ENCODE measurements at places on chromosomes 3 and 15. TPM values are rescaled to one million over a fixed set of nuclear protein-coding genes. Genes with fewer than 3 reads are reported as not detected.
A peak's percentile ranks its signal among the peaks of the same experiment; 100 is the strongest.

DNA sequence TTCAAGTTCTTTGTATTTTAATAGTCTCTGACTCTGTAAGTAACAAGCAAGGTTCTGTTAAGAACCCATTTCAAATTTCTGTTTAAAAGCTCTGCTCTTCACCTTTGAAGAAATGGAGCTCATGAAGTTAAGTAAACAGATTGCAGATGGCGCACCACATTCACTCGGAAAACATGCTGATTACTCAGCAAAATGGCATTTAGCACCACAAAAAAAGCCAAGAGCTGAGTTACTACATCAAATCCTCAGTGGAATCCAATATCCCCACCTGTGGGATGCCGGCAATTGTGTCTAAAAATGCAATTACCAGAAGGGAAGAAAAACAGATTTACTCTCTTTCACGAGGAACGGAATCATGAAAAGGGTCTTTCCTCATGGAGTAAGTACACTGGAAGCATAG, 758.0 kb downstream of the NTRK3 start:
- no peaks in the 10 kb centered on the region for H3K4me1 ChIP-seq
- no peak overlapping the region for H3K4me3 ChIP-seq
- DNase-seq = no peak
- H3K36me3 ChIP-seq = no peaks in the 10 kb centered on the region
- no peak overlapping the region for H3K27ac ChIP-seq
- H3K27me3 ChIP-seq = no peaks in the 10 kb centered on the region

DNA sequence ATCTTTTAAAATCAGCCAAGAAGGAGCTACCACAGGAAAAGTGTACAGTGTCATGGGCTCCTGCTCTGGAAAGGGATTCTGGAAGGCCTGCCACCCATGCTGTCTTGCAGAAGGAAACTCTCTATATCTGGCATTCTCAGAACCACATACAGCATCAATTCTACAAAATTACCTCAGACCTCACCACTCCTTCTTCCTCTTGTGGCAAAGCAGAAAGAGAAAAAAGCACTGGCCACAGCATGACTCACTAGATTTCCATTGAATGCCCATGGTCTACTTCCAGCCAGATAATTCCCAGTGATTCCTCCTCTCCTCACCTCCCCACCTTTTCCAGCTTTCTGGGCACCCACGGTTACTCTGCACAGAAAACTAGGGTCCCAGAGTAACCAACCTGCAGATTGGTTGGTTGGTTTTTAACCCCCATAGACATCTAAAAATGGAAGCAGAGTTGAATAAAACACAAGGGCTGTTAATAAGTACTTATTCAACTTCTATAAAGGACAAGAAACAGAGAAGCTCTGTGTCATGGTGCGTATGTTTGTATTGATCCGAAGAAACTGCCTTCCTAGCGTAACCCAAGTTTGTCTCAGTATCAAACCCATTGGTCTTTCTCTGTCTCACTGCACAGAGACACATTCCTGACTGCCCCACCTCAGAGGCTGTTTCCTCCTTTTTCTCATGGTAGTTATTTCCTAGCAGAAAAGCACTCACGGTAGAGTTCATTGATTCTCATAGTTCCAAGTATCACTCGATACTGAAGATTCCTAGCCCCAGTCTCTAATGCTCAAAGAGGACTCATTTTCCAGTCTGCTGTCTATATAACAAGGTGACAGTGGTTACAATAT, 67.7 kb downstream of the LDHAL6B start:
- no peak overlapping the region for H3K4me3 ChIP-seq
- peaks cover 24% of the 10 kb centered on the region for H3K4me1 ChIP-seq
- peak; percentile 48 for DNase-seq

- H3K4me1 ChIP-seq = peaks cover 7% of the 10 kb centered on the region
- no peaks in the 10 kb centered on the region for H3K36me3 ChIP-seq
- no peak overlapping the region for H3K4me3 ChIP-seq
- H3K27me3 ChIP-seq = no peaks in the 10 kb centered on the region
- no peak for DNase-seq
Observed at GRCh38 chr3:136989781-136990524, 32.2 kb downstream of the IL20RB start.

GRCh38 chr15:33021806-33022389, 172.6 kb downstream of the FMN1 start:
- H3K4me1 ChIP-seq = peaks cover 10% of the 10 kb centered on the region
- peak; percentile 71 for DNase-seq
- no peaks in the 10 kb centered on the region for H3K27me3 ChIP-seq
- H3K36me3 ChIP-seq = no peaks in the 10 kb centered on the region
- no peak overlapping the region for H3K4me3 ChIP-seq

DNA sequence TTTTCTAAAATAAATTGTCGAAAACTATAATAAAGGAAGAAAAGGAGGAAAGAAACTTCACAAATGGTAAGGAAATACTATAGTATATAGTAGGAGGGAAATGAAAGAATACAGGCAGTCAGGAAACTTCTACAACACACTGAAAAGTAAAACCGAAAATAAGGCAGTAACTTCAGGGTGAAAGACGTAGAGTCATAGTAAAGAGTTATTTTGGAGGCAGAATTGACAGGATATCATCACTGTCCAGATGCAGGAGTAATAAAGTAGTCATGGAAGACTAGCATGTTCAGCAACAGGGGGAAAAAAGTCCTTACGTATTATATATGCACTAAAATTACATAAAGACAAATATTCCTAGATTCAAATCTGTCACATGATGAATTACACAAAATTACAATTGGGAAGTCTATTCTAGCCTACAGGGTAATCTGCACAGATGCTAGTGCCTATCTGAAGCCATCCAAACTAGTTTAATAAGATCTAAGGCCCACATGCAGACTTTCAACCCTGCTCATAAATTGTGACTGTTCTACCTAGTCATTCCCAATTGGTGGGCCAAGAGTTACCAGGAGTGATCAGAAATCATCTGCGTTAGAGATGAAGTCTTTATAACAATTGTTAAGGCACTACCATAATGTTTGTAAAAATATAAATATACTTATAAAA, 14.0 kb downstream of the VPS13C start:
- DNase-seq = no peak
- H3K36me3 ChIP-seq = no peaks in the 10 kb centered on the region
- H3K4me3 ChIP-seq = no peak overlapping the region

DNA sequence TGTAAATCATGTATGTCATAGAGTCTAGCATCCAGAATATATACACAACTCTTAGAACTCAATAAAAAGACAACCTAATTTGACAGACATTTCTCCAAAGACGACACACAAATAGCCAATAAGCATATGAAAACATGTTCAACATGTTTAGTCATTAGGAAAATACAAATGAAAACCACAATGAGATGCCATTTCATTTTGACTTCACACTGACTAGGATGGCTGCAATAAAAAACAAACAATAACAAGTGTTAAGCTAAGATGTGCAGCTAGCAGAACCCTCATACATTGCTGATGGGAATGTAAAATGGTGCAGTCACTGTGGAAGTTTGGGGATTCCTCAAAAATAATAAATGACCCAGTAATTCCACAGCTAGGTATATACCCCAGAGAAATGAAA, 16.4 kb downstream of the SPG11 start:
- peaks cover 8% of the 10 kb centered on the region for H3K36me3 ChIP-seq
- H3K27me3 ChIP-seq = no peaks in the 10 kb centered on the region
- H3K4me1 ChIP-seq = no peaks in the 10 kb centered on the region
- no peak overlapping the region for H3K4me3 ChIP-seq
- no peak overlapping the region for H3K27ac ChIP-seq

DNA sequence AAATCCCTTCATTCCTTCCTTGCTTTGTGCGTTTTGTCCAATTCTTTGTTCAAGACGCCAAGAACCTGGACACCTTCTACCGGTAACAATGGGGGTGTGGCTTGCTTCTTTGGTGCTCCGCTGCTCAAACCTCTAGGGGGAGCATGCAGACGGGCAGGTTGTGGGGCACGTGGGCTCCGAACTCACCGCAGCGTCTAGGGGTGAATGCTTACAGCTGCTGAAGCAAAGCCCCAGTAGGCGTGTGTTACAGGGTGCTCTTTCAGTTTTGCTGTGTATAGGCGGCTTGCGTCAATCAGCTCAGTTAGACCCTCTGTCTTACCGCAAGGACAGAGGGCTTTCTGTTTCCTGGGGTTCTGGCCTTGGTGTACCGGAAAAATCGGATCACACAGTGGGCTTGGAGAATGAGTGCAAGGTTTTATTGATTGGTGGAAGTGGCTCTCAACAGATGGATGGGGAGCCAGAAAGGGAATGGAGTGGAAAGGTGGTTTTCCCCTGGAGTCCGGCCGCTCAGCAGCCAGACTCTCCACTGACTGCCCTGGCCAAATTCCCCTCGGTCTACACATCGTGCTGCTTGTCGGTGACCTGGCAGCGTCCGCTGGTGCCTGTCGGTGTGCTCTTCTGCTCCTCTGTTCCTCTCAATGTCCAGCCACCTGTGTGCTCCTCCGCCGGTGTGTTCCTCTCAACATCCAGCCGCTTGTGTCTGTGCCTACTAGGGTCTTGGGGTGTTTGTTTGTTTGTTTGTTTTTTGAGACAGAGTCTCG, 1.2 kb upstream of the LRRC34 start:
- peaks cover 15% of the 10 kb centered on the region for H3K4me1 ChIP-seq

- DNase-seq = no peak
- no peak overlapping the region for H3K4me3 ChIP-seq
- H3K36me3 ChIP-seq = no peaks in the 10 kb centered on the region
- no peaks in the 10 kb centered on the region for H3K27me3 ChIP-seq
- no peak overlapping the region for H3K27ac ChIP-seq
Observed at GRCh38 chr3:78871048-78871447, 896.8 kb downstream of the ROBO1 start.

- H3K4me3 ChIP-seq = no peak overlapping the region
- no peaks in the 10 kb centered on the region for H3K27me3 ChIP-seq
- no peaks in the 10 kb centered on the region for H3K36me3 ChIP-seq
Observed at GRCh38 chr3:115415246-115415996, 207.9 kb upstream of the GAP43 start.

DNA sequence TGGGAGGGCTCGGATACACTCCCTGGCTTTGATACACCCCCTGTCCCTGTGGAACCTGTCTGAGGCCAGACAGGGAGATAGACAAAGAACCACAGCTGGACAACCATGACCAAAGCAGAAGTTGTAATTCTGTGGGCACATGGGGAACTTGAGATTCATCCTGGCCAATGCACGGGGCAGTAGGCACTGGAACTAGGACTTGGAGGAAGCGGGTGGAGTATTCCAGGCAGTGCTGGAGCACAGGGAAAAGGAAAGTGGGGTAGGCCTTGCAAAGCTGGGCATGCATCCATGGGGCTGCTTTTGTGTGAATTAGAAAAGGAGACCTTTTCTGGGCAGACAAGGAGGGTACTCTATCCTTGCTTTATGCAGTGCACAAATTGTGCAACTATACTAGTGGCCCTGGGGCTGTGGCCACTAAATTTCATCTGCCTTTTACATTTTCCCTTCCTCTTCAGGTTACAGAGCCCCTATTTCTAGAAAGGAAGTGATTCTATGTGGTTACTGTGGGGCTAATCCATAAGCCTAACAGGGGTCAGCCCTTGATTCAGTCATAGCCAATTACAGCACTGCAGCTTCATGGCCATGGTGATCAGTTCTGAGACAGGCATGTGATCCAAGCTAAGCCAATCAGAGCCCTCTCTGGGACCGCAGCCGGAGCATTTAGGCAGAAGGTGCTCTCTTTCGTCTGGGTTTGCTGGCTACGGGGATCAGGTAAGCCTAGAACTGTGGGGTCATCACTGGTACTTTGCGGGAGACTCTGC, 21.0 kb downstream of the CRABP1 start:
- H3K27me3 ChIP-seq = peaks cover 17% of the 10 kb centered on the region
- no peak overlapping the region for H3K4me3 ChIP-seq
- H3K27ac ChIP-seq = no peak overlapping the region
- no peak for DNase-seq
- H3K4me1 ChIP-seq = no peaks in the 10 kb centered on the region

GRCh38 chr3:33372218-33373081, 67.8 kb downstream of the UBP1 start:
- no peak overlapping the region for H3K4me3 ChIP-seq
- peaks cover 6% of the 10 kb centered on the region for H3K4me1 ChIP-seq
- peak; percentile 71 for DNase-seq

DNA sequence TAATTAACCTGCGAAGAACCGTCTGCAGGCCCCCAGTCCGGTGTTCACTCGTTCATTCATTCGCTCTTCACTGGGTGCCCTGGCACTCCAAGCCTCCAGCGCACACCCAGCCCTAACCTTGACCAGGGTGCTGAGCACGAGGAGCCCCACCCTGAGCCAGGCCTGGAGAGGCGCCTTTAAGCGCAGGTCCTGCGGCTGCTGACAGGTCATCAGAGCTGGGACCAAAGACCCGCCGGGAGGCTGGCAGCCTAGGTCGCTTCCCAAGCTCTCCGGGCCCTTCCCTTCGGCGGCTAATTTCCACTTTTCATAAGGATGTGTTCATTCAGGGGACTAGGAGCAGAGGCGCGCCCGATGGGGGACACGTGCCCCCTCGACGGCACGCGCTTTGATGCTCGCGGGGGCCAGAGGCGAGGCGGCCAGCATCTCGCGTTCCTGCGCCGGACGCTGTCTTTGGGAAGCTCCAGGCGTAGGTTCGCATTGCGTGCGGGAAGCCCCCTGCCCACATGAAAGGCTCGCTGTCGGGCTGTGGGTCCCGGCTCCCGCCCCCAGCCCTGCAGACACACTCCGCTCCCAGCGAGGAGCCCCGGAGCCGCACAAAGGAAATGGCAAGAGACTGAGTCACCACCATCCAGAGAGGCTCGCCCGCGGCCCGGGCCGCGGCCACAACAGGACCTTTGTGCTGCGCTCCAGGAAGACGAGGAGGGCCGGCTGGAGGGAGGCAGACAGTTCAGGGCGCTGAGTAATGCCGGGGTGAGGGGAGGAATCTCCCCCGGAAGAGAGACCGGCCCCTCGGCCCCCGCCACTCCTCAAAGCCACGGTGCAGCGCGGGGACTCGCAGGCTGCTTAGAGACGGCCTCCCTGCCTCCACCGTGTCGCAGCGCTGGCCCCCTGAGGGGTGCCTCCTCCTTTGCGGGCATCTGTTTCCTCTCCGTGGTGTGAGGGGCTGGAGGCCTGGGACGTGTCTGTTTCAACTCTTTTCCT, 266.4 kb upstream of the HES1 start:
- H3K36me3 ChIP-seq = no peaks in the 10 kb centered on the region
- peak; percentile 69 for DNase-seq
- H3K4me3 ChIP-seq = no peak overlapping the region

DNA sequence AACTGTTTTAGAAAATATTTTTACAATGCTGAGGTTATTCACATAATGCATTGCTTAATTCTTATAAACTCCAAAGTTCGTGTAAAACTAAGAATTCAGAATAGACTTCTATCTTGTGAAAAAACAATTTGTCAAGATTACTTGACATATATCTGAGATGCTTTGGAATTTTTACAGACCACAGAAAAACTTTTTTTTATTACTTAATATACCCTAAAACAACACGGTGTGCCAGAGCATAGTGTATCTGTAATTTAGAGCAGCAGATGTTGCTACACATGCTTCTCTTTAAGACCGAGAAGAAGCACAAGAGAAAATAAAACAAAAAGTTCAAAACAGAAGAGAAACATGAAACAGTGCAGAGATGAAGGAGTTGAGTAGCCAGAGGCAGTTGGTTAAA, 26.4 kb downstream of the ASB7 start:
- no peak overlapping the region for H3K27ac ChIP-seq
- H3K36me3 ChIP-seq = peaks cover 2% of the 10 kb centered on the region
- no peaks in the 10 kb centered on the region for H3K4me1 ChIP-seq
- DNase-seq = no peak

GRCh38 chr15:43932907-43933306, 106.1 kb downstream of the WDR76 start:
- H3K27ac ChIP-seq = no peak overlapping the region
- peak; percentile 42 for DNase-seq
- peaks cover 5% of the 10 kb centered on the region for H3K4me1 ChIP-seq
- no peaks in the 10 kb centered on the region for H3K27me3 ChIP-seq
- no peaks in the 10 kb centered on the region for H3K36me3 ChIP-seq

The GASK1A gene
- not detected for total RNA-seq

The CCDC33 gene
- not detected for total RNA-seq

The TNK2 gene
- 71.6 TPM for total RNA-seq

The TLR9 gene
- total RNA-seq = not detected

The ST8SIA2 gene
- total RNA-seq = 0.35 TPM

The ALG3 gene
- total RNA-seq = 37.7 TPM

The SLC22A14 gene
- not detected for total RNA-seq
